ENCODE measurements at places on chromosomes 13 and 19.

- no peak for DNase-seq
Observed at GRCh38 chr13:25421612-25422011, 49.8 kb downstream of the ATP8A2 start.

- no peak for DNase-seq
Observed at GRCh38 chr13:103140001-103140671, 73.9 kb upstream of the SLC10A2 start.

DNA sequence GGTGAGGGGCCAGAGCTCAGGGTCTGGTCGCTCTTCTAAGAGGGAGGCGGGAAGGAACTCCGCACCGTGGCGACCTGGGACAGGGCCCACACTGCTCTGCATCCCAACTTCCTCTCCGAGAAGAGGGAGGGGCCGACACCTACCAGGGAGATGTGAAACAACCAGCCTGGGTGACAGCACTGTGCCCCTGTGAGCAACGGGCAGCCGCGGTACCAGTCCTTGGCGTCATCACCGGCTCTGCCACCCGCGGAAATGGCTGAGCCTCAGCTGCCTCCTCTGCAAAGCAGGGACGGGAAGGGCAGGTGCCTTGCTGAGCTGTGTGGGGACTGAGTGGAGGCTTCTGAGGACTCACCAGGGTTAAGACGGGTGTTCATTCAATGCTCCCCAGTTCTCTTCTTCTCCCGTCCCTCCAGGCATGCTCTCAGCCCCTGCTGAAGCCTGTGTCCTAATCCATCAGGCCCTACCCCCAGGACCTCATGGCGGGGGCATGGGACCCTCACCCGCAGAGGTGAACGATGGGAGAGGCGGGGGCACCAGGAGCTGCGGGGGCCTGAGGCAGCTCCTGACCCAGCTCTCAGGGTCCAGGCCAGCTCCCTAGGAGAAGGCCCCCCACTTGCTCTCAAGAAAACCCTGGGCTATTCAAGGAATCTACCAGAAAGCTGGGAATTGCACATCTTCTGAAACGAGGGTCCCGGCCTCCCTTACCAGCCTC, 9.3 kb downstream of the ZNF787 start:
- no peak for DNase-seq

- no peak for DNase-seq
Observed at GRCh38 chr13:35489050-35489449, 12.6 kb upstream of the MAB21L1 start.

- no peak for DNase-seq
Observed at GRCh38 chr19:48963371-48964204, 1.5 kb upstream of the FTL start.

DNA sequence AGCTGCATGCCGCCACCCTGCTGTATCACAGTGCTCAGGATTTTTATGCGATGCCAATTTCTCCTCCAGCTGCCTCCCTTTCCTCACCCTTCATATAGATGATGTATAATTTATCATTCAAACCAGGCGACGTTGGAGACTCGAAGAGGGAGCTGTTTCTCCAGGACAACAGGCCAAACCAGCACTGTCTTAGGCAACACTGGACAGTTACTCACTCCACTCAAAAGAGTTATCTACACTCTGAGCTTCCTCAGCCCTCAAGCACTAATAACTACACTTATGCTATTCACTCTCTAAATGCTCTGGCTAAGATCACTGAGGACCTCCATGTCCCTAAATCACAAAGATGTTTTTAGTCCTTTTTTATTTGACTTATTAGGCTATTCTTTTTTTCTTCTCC, 87.3 kb upstream of the RFC3 start:
- DNase-seq, result no peak

DNA sequence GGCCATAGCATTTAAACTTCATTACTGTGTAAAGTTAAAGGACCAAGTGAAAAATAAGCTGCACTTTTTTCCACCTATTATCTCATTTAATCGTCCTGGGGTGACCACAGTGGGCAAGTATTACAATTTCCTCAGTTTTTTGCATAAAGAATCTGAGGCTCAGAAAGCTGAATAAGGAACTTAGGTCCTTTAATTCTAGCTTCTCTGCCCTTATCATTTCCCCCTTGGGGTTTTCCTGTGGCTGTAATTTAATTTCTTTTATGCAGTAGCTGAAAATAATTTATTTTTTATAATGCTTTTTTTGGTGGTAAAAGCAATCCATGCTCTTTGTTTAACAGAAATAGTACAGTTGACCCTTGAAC, 59.8 kb upstream of the RCBTB2 start:
- DNase-seq, result no peak

- DNase-seq, result no peak
Observed at GRCh38 chr13:39916330-39916729, 260.9 kb downstream of the COG6 start.

DNA sequence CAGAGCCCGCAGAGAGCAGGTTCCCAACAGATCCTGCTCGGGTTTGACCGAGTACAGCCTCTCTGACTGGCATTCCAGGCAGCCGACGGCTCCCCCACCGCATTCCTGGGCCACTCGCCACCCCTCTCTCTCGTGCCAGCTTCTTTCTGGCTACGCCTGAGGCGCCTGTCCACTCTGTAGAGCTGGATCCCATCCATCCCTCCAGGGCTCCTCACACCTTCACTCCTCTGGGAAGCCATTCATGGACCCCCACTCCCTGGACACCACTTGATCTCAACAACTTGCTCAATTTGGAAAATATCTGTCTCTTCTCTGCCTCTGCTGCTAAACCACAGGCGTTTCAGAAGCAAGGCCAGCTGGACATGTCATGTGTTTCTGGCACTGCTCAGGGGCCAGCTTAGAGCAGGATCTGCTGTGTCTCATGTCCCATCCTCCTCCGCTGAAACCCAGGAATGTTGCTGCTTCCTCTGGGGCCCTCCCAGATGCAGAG, 30.6 kb upstream of the ATP1A3 start:
- DNase-seq, result no peak

- no peak for DNase-seq
Observed at GRCh38 chr13:111017755-111018459, 97.2 kb upstream of the ARHGEF7 start.

- DNase-seq, result no peak
Observed at GRCh38 chr13:73671732-73672131, 462.5 kb downstream of the KLF12 start.

- no peak for DNase-seq
Observed at GRCh38 chr13:35908226-35908625, 223.0 kb downstream of the DCLK1 start.

DNA sequence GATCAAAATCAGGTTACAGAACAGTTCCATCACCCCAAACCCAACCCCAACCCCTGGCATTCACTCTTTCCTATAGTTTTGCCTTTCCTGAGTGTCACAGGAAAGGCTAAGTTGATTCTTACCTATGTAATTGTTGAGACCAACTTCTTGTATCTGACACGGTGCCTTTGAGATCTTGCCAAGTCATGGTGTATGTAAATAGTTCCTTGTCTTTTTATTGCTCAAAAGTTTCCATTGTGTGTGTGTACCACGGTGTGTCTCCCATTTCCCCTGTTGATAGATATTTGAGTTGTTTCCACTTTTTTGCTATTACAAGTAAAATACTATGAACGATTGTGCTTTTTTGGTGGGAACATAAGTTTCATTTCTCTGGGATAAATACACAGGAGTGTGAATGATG, 3.3 kb upstream of the IGFL2 start:
- DNase-seq, result no peak

GRCh38 chr13:85508683-85509329, 290.4 kb downstream of the SLITRK6 start:
- DNase-seq, result no peak

- DNase-seq, result no peak
Observed at GRCh38 chr19:7478173-7478842, 10.5 kb downstream of the PEX11G start.

DNA sequence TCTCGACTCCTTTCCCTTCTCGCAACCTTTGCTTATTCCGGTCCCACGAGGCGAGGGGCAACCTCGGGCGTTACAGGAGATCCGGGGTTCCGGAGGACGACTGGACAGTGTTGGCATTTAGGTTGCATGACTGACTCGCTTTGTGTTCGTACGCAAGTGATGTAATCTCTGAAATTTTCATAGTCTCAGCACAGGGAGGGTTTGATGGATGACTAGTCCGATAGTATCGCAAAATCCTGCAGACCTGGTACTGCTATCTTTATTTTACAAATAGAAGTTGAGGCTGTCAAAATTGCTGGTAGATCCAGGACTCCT, 342 bp downstream of the DDX49 start:
- no peak for DNase-seq

DNA sequence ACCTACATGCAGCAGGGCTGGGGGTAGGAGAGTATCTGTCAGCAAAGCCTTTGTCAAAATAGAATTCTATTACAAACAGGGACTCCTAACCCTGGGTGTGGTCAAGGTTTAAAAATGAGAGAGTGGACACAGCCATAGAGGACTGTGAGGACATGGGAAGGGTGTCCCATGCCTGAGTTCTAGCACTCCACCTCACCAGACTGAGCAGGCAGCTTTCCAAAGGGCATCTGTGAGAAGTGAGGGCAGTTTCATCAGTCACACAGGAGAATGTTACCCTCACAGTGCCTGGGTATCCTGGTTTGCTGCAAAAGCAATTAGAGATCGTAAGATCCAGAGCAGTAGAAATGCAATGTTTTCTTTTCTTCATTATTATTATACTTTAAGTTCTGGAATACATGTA, 174.9 kb upstream of the UBL3 start:
- DNase-seq, result no peak

DNA sequence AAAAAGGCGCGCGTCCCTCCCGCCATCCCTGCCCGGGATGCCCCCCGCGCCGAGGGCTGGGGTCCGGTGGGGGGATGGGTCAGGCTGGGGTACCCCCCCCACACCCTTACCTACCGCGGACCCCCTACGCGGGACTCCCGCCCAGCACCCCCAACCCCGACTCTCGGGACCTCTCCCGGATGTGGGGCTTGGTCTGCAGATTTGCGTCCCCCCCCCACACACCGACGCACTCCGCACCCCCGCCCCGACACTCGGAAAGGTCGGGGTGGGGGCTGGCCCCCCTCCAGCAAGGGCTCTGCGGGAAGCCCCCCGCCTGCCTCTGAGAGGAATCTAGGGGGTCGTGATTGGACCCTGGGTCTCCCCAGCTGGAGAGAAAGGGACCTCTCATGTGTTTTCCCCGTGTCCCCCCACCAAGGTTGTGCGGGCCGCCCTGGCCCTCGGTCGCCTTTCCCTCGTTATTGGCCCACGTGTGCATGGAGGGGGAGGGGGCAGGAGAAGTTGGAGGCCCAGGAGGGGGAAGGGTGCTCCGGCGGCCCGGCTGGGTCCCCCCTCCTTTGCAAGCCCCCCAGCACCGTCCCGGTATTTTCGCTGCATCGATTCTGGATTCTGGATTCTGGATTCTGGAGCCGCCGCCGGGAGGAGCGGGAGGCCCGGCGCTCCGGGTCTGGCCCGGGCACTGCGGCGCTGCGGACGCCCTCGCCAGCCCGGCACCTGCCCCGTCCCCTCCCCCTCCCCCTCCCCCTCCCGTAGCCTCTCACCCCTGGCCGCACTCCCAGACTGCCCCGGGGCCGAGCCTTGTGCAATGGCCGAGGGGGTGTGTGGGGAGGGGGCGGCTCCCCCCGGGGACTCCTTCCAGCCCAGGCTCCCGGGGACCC, 607 bp downstream of the NFIC start:
- DNase-seq, result peak; percentile 34

GRCh38 chr13:32311188-32311897, 3.8 kb downstream of the ZAR1L start:
- no peak for DNase-seq

DNA sequence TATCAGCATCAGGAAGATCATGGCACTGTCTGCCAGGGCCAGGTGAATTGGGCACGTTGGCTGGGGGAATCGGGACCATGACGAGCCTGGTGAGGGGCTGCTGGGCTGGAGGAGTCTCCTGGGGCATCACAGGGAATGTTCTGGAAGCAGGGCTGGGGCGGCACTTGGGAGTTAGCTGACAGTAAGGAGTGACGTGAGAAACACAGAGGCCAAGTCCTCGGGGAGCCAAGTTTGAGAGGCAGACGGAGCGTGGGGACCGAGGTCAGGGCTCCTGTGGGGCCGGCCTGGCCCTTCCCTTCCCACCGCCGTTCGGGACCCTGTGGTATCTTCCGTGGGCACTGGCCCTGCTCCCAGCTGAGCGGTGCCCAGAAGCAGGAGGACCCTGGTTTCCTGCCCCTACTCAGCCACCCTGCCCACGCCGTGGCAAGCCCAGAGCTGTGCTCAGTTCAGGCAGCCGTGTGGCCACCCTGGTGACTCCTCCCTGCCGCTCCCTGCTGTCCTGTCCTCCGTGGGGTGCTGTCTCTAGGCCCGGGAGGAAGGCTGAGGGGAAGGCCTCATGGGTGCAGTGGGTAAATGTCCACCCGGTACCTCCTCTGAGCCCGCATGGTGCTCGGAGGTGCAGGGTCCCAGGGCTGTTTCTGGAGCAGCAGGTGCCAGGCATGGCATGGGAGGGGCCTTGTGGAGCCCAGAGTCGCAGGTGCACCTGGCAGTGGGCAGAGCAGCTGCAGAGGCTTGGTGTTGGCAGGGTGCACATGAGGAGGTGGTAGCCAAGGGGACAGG, 25.2 kb downstream of the CRTC1 start:
- DNase-seq, result no peak

DNA sequence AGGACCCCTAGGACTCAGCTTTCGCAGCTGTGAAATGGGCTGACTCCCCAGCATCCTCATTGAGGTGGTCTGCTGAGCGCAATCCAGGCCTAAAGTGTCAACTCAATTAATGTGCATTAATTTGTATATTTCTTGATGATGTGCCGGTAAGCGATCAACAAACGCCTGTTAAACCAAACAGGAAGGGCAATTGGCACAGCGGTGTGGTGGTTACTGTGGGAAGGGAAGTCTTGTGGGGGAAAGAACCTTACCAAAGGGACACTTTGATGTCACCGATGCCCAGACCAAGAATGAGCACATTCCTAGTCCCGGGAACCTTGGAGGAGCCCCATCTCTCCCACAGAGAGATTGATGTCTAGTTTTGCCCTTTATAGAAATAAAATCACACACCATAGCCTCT, 1.6 kb downstream of the JAK3 start:
- no peak for DNase-seq

DNA sequence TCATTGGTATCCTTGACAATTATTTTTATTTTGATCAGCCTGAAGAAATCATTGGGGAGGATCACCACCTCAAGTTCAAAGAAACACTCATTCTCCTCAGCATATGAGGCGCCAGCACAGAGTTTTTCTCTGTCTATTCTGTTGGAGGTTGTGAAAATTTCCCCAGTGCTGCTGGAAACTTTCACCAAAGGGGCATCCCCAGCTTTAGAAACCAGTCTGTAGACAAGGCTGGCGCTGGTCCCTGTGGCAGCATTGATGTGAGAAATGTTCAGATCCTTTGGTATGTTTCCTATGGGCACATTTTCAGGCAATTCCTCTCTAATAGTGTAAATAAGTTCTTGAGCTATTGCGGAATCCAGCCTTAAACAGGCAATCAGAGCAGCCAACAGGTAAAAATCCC, 2.1 kb downstream of the PCDH9 start:
- DNase-seq, result no peak

DNA sequence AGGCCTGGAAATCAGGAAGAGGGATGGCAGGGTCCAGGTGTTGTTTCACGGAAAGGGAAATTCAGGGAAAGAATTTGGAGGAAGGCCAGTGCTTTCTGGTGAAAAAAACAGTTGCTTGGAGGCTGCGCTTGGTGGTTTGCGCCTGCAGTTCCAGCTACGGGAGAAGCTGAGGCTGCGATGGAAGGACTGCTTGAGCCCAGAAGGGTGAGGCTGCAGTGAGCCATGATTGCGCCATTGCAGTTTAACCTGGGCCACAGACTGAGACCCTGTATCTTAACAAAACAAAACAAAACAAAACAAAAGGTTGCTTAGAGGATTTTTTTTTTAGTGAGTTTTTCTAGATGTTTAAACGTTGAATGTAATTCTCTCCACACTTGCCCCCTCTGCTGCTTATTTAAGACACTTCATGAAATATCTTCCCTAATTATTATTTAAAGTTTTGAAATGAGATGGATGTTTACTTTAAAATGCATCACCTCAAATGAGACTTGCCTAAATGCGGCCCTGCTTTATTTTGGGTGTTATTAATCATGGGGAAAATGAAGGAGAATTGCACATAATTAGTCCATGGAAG, 75.4 kb upstream of the TRPC4 start:
- no peak for DNase-seq
